ENCODE measurements at places on chromosomes 3 and 15. TPM values are rescaled to one million over a fixed set of nuclear protein-coding genes. Genes with fewer than 3 reads are reported as not detected.

CDV3 gene
- total RNA-seq: 103 TPM

CCR8 gene
- total RNA-seq: not detected

TM4SF4 gene
- total RNA-seq: not detected

RPN1 gene
- 309 TPM for total RNA-seq

- no peak for DNase-seq
These were observed 353.1 kb downstream of the MECOM start for GRCh38 chr3:169310184-169310939.

DNA sequence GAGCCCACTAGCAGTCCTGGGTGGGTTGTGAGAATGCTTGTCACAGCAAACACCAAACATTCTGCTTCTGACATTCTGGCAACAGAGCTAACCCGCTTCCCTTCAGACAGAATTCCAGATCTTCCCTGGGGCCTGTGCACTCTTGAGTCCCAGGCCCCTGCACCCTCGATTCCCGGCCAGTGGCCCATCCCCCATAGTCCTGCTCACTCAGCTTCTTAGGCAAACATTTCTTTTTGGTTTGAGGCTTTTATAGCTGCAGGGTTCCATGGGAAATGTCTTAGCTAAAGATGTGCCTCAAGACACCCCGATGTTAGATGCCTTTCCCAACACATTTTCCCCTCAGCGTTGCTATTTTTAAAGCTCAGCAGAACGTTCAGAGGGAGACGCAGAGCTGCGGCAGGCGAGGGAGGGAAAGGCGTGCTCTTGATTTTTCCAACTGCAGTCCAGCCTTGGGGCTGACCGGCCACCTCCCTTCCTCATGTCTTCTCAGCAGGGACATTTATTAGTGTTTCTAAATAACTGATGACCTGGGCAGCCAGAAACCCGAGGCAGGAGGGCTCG is 35.2 kb downstream of the ABTB1 start:
- DNase-seq: no peak

DNA sequence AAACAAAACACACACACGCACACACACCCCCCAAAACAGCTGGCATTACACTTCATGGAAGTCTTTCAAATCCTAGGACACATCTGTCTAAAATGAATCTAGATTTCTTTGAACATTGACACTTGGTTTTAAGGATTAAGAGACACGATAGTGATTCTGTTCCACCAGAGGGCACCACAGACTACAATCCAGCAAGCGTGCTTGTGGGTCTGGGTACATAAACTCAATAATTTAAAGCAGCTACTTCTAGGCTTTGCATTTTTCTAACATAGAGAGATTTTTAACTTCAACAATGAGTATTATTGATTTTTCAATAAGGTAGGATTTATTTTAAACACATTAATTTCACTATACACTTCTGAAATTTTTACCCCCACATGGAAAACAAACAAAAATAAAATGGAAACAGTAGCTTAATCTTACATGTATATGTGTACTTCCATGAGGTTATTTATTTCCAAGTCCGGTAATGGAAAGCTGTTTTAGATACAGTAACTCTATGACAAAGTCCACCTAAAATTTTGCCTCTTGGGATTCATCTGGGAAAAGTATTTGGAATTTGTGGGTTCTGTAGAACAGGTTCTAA is 564.0 kb upstream of the TGFBR2 start:
- peak; percentile 33 for DNase-seq

DNA sequence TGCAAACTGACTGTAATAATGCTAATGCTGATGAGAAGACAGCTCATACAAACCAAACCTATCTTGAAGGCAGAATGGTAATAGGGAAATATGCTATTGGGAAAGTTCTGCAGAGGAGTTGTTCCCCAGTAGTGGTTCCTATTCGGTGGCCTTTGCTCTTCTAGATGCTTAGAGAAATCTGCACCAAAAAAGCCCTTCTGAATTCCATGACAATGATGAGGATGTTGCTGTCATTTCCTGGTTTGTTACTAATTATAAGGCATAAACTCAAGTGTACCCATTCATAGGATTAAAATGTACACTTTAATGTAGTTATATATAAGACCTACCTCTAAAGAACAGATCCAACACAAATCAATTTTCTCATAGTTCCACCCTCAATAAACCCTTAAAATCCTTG is 30.1 kb downstream of the TOMM70 start:
- no peak for DNase-seq

DNA sequence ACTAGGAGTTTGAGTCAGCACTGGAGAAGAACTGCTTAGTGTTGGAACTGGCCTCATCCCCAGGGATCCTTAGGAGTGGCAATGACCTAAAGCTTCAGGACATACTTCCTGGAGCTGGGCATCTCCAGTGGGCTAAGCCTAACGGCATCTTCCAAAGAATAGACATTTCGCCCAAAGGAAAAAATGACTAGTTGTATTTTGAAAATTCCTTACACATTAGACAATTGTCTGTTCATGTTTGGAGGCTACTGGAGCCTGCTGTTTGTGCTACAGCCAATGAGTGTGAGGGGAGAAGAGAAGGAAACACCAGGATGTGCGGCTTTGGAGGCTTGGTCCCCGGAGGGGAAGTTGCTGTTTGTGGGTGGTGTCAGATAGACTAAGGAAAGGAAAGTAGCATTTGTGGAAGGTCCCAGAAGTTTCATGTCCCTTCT is 77.6 kb downstream of the POLR2M start:
- DNase-seq: no peak

GRCh38 chr15:34721802-34722438 is 32.9 kb downstream of the GJD2 start:
- no peak for DNase-seq

DNA sequence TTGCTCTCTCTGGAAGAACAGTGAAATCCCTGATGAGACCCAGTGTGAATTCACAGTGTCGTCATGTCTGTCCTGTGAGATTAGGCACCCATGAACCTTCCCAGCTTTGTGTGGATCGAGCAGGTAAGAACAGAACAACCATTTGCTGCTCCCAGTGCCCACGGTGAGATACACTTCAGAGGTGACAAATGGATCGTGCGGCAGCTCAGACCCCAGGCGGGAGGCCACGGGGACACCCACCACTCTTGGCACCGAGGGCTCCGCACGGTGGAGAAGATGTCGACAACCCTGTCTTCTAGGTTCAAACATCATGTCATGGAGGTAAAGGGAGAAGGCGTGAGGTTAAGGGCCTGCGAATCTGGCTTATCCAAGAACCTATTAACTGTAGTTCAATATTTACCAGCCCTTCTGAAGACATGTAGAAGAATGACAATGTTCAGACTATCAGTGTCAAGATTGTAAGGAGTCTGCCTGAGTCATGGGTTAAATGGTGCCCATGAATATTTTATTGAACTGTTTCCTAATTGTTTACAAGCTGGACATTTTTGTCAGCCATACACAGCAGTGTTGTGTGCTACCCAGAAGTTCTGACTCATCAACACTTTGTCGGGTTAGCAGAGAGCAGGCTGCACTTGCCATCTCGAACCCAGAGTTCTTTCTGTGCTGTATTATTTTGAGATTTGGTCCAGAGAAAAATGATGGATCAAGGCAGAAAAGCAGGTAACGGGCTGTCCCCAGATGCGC is 15.5 kb upstream of the PCSK6 start:
- DNase-seq: no peak

DNA sequence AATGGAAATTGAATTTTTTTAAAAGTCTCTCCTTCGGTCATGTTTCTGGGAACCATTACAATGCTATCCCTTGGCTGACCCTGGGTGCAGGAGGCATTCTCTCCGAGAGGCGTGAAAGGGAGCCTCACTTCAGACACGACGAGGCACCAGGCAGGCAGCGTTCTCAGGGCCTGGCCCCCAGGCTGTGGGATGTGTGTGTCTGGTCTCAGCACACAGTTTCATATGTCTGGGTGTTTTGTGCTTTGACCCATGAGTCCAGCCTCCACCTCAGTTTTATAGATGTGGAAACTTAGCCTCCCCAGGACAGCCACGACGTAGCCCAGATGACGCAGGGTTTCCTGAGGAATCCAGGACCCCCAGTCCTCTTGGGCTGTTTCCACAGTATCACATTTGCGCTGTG is 34.0 kb downstream of the FGD5 start:
- no peak for DNase-seq

- DNase-seq: no peak
These were observed 75.0 kb upstream of the ABHD17C start for GRCh38 chr15:80620141-80620540.

GRCh38 chr3:36446276-36446675 is 66.0 kb downstream of the STAC start:
- DNase-seq: no peak
